Cortex of kidney (tissue), 1 donor: ENCODE measurements at places on chromosomes 3 and 15.

DNA sequence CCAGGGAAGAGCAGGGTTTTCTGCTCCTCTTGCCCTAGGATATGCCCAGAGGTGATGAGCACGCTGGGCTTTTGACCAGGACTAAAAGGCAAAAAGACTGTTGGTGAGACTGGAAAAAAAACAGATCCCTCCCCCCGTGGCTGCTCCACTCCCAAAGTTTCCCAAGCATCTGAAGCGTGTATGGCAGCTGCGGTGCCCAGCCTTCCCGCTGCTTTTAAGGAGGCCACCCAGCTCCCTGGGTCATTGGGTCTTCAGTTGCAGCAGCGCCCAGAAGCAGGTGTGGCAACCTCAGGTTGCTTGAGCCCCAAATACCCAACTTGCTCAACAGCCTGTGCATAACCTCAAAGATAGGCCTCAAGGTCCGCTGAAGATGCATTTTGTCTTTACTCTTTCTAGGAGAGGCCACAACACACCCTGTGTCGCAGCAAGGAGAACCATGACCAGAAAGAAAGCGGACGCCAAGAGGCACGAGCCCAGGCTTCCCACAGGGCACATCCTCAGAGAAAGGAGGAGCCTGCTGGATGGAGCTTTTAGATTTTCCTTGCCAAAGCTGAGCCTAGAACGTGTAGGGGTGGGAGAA, 2.0 kb downstream of the SRGAP3 start:
- DNase-seq, result no peak

- no peak for DNase-seq
Observed at GRCh38 chr3:14687360-14687759, 12.4 kb downstream of the C3orf20 start.

DNA sequence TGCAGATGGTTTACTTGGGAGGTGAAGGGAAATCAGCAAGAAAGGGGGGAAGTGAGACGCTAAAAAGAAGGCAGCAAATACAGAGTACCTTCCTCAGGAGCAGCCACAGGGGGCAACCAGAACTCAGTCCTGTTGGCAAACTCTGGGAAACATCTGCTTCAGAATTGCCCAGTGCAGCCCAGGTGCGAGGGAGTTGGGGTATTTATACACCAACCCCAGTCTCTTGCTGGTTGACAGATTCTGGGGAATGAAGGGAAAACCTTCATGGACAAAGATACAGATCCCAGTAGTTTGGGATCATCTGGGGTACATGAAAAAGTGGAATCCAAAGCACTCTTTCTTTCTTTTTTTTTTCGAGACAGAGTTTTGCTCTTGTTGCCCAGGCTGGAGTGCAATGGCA, 25.3 kb upstream of the PGPEP1L start:
- DNase-seq, result no peak

- DNase-seq, result no peak
Observed at GRCh38 chr3:37952564-37952963, 38.0 kb upstream of the VILL start.

- DNase-seq, result no peak
Observed at GRCh38 chr3:140308535-140308934, 369.3 kb upstream of the TRIM42 start.

DNA sequence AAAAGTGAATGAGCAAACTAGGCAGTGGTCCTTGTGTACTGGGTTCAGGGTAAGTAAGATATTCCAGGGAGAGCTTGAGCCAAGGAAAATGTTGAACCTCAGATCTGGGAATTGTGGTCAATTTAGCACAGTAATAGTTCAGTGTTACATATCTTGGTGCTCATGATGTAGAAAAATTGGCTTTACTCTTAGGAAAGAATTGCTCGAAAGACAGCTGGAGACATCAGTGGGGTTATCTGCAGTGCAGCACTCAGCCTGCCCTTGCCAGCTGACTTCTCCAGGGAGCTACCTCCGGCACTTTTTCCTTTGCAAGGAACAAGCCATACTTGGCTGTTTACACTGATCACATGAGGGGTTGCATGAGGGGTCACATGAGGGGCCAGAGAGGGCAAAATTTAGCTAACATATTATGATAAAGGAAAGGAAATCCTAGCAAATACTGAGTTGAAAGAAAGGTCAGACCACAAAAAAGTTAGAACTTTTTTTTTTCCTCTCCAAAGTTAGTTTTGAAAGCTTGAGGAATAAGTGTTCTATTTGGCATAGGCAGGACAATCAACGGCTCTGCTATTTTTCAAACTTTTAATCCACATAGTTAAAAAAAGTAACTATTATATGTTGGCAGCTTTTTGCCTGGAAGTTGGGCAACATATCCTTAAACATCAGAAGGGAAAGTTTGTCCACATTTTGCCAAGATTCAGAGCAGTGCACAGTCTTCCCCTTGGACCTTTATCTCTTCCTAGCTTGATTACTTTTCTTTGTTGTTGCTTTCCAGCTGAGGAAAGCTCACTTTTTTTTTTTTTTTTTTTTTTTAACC, 92.4 kb downstream of the COL6A6 start:
- DNase-seq, result no peak

GRCh38 chr3:3740061-3740460, 59.2 kb upstream of the LRRN1 start:
- no peak for DNase-seq

DNA sequence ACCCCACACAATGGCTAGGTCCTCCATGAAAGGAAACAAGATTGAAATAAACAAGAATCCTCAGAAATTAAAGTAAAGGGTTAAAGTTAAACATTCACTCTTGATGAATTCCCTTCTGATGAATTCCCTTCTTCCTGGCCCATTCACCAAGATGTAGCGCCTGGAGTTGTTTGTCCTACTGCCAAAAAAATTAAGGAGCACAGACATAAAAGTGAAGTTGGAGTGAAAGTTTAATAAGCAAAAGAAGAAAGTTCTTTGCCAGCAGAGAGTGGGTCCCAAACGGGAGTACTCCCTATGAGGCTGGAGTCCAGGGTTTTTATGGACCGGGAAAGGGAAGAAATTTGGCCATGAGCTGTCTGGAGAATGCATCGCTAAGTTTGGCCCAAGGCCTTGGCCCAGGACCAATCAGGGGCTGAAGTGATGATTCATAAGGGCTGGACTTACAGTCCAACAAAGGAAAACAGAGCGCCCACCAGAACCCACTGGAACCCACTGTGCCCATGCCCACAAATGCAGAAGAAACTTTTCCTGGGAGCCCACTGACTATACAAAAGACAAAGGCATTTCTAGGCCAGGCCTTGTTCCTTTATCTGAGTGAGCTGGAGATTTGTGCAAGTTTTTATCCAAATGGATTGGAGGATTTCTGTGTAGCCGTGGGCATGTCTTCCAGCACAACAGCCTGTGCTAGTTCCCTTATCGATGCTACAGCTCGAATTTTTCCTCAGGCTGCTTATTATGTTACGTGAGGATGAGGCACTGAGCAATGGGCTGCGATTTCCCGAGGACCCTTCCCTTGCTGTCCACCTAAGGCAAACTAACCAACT, 1561.6 kb downstream of the OTOL1 start:
- DNase-seq, result no peak

DNA sequence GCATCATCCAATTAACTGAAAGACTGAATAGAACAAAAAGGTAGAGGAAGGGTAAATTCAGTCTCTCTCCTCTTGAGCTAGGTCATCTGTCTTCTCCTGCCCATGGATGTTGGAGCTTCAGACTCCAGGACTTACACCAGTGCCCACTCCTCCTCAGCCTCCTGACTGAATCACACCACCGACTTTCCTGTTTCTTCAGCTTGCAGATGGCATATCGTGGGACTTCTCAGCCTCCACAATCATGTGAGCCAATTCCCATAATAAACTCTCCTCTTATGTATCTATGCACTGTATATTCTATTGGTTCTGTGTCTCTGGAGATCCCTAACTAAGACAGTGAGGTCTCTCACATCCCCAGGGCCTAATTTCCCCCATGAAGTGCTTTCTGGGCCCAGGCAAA, 140.4 kb downstream of the CD47 start:
- no peak for DNase-seq

DNA sequence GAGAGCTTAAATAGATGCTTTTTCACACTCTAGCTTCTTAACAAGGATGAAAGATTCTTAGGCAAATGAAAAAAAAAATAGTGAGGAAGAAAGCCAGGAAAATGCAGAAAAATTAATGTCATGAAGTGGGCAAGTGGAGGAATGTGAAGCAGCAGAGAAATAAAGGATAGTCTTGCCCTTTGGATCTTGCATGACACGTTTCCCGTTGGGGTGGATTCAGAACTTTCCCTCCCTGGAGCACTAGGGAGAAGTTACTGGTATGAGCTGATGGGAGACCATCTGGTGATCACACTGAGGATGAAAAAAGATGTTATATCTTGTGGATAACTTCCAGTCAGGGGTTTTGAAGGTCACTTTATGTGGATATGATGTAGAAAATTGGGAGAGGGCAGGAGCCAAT, 361.8 kb upstream of the ROPN1 start:
- DNase-seq, result no peak

DNA sequence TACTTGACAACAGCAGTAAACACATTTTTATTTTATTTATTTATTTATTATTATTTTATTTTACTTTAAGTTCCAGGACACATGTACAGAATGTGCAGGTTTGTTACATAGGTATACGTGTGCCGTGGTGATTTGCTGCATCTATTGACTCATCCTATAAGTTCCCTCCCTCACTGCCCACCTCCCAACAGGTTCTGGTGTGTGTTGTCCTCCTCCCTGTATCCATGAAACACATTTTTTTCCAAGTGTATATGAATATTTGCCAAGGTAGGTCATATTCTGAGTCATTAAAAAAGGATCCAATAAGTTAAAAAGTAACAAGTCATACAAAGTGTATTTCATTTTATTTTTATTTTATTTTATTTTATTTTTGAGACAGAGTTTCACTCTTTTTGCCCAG, 567.3 kb upstream of the KCNMB2 start:
- no peak for DNase-seq

GRCh38 chr15:27576576-27576975, 522.5 kb downstream of the OCA2 start:
- DNase-seq, result no peak

DNA sequence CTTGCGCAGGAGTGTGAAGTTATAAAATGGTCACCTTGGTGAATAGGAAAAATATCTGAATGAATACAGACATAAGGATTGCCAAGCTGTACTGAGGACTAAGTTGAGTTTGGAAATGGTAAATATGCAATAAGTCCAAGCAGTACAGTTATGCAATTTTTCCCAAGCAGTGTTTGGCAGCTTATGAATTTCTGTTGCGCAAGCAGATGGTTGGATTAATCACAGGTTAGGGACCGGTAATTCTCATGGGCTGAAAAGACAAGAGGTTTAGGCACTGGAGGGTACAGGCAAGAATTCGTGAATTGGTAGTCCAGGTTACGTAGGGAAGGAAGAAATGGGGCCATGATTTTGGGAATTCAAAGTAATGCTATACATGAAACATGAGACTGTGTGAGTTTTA, 210.3 kb downstream of the RAP2B start:
- DNase-seq, result no peak

DNA sequence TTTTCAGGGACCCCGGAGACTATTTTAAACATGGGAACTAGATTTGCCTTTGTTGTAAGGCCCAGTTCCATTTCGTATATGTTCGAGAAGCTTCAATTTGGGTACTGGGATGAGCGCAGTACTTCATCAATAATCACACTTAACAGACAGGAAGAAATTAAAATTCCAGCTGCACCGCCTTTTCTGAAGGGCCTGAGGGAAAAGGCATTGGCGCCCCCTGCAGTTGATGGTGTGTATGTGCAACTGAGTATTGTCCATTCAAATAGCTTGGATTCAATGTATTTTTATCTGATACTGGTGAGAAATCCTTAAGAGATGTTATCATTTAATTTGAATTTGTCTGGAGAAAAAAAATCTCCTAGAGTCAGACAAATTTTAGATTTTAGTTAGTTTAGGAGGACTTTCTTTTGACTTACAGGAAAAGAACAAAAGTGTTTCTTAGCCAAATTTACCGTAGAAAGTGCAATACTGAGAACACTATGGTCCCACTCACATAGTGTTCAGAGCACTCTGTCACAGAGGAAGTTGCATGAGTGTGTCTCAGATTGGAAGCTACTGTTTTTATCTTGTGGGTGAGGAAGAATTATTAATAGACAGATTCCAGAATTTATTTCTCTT, 5.4 kb upstream of the ALDH1A2 start:
- DNase-seq, result no peak

DNA sequence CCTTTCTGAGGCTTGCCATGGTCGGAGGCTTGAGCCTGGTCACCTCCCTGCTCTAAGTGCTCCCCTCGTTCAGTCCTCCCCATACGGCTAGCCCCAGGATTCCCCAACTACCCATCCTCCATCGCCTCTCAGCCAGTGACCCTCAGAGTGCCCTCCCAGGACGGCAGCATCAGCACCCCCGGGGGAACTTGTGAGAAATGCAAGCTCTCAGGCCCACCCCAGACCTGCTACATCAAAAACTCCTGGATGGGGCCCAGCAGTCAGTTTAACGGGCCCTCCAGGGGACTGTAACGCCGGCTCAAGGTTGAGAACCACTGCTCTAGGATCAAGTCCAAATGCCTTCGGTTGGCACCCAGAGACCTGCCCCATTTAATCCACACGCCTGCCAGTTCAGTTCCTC, 6.9 kb downstream of the ADAMTS17 start:
- no peak for DNase-seq

- DNase-seq, result no peak
Observed at GRCh38 chr15:75646944-75647364, 758 bp upstream of the SNX33 start.

DNA sequence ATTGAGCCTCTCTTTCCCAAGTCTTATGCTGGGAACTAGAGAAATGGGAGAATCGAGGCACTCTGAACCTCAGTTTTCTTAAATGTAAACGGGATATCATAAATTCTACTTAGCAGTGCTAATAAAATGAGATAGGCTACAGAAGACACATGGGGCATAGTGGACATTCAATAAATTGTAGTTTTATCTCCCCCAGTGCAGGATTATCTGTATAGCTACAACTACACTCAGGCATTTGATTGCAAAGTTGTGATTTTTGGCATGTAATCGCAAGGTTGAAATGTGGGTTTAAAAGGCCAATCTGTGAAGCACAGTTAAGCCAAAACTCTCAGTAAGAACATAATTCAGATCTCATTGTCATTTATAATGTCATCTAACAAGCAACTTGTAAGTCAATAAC, 413.7 kb upstream of the LMCD1 start:
- no peak for DNase-seq

DNA sequence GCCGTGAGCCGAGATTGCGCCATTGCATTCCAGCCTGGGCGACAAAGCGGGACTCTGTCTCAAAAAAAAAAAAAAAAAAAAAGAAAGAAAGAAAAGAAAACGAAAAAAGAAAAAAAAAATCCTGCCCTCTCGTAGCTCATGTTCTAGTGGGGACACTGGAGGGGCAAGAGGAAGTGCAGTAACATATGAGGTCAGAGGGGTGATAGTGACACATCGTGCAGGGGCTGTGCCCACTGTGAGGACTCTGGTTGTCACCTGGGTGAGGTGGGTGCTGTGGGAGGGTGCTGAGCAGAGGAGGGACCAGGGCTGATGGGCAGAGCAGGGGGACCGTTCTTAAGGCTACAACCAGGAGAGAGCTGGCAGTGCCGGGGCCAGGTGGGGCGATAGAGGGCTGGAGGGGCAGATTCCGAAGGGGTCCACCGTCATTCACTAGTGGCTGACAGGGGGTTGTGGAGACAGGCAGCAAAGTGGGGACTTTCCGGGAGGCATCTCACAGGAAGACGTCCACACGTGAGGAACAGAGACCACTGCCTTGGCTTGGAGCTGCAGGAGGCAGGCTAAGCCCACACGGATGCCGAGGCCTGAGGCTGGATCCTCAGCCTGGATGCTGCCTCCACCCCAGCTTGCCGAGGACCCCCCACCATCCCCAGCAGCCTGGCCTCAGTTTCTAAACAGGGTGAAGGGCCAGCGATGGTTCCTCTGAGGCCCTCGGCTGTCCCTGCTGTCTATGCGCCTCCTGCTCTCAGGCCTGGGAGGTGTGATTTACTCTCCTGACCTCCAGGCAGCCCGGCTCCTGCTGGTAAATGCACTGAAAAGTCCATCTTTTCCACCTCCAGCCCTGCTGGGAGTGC, 154.3 kb upstream of the IQSEC1 start:
- DNase-seq, result no peak

- DNase-seq, result no peak
Observed at GRCh38 chr3:69761896-69762767, 22.9 kb downstream of the MITF start.
